ENCODE measurements at places on chromosomes 7 and 10.

- no peak for DNase-seq
These were observed 244.8 kb downstream of the BICC1 start for GRCh38 chr10:58757352-58758065.

DNA sequence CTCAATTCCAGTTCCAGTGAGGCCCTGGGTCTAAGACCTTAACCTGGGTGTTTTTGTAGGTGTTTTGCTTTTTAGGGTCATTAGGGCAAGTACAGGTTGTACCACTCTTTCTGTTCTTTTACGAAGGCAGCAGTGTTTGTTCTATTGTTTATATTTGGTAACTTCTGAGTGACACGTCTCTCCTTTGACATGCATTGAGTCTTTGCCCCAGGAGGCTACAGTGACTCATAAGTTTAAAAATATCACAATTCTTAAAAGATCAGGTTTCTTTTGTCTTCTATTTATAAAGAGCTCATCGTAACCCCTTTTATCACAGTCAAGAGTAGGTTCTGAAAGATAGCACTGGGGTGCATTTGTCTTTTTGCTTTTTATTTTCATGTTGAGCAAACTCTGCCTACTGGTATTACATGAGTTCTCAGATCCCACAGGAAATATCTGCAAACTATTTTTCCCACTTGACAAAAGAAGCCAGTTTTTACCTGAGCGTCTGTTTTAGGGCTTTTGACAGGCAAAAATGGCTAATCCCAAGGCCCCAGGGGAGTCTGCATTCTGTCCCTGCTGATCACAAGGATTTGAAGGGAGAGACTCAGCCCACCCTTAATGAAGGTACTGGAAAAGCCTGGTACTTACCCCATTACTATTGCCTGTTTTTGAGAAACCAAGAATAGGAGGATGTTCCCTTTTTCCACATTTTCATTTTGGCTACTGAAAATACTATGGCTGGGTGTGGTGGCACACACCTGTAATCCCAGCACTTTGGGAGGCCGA, 7.9 kb downstream of the NUDT13 start:
- DNase-seq, result no peak

- no peak for DNase-seq
These were observed 42.1 kb downstream of the FAM53B start for GRCh38 chr10:124701881-124702656.

DNA sequence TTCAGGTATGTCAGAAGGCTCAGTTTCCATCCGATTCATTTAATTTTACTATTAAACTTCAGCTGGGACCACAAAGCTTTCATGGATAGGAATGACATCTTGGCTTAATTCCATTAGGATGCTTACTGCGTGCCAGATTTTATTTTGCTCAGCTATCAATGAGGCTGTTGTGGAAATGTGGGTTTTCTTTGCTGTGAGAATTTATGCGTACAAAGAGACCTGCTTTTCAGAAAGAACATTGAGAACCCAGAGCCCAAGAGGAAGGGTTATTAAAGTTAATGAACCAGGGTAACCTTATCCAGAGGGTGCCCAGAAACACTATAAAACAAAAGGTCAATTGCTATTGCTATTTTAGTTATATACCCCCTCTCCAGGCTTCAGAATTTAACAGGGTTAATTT, 98.3 kb downstream of the MKLN1 start:
- DNase-seq, result no peak

- no peak for DNase-seq
These were observed 26.0 kb downstream of the HSPA12A start for GRCh38 chr10:116716381-116716780.

All from RCC 7860 (cell line).